ENCODE measurements at places on chromosomes 5 and 9. TPM values are rescaled to one million over a fixed set of nuclear protein-coding genes. Genes with fewer than 3 reads are reported as not detected.

DNA sequence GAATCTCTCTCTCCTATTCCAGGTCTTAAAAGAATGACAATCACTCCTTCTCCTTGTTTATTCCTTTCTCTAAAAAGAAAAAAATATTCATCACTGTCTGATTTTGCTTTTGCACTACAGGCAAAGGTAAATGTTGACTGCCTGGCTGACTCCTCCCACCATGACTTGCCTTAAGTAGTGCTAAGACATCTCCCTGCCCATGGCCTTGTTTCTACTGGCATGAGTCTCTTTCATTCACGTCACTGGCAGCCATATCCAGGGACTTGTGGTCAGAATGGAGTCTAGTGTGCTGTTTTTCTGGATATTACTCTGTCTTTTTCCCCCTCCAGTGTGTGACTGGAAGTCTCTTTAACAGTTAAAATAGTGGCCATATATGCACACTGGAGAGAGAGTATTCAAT is 522.9 kb upstream of the DAB2 start:
- peak; percentile 8 for DNase-seq
- no peak overlapping the region for H3K4me3 ChIP-seq
- H3K27me3 ChIP-seq: no peaks in the 10 kb centered on the region
- no peak overlapping the region for H3K27ac ChIP-seq
- H3K36me3 ChIP-seq: no peaks in the 10 kb centered on the region

DNA sequence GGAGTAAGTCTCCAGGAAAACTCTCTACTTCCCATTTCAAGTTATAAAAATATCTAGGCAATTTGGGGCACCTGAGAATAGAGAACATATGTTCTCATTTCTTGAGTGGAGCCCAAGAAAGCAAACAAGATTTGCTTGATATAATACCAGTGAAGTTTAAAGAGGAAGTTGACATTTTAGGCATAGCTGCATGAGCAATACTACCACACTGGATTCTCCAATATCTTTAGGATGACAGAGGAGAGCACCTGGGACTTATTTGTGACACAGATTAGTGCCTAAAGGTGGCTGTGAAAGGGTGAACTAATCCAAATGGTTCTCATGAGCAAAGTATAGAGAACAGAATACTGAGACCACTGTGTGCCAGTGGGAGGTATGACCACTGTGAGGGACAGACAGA is 423.5 kb upstream of the RIOK2 start:
- no peak overlapping the region for H3K27ac ChIP-seq
- no peaks in the 10 kb centered on the region for H3K27me3 ChIP-seq
- no peak for DNase-seq

DNA sequence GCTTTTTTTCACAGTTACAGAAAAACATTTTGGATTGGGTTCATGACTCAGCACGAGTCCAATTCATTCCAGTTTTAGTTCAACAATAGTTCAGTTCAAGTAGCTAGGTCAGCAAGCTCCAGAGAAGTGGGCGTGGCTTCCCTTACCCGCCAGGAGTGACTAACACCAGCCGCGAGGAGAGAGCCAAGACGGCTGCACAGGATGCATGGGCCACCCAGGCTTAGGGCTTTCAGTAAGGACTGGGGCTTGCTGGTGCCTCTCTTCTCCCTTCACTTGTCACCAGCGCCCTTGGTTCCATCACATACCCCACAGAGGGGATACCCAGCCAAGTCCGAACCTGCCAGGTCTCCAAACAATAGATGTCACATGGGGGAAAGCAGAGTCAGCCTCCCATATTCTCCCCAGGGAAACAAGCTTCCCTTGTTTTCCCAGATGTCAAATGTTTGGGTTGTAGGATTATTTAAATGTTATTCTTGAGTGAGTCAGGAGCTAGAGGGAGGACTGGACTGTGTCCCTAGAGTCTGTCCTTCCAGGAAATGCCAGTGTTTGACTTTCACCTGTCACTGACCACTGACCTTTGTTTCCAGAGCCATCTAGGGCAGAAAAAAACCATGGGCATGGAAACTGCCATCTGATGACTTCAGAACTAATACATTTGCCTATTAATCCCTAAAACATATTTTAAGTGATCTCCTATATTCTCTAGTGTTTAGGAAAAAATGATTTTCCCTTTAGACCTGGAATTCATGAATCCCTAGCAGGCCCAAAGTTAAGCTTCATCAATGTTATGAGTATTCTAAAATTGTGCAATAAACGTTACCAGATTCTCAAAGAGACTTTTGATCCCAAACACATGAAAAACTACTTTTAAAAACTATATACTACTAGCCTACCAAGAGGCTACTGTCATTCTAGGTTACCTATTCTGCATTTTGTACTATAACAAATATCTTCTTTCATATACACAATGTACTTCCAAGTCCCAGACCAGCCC is 51.9 kb downstream of the NIPAL4 start:
- peaks cover 9% of the 10 kb centered on the region for H3K36me3 ChIP-seq
- H3K27me3 ChIP-seq: no peaks in the 10 kb centered on the region
- peak; percentile 72 for DNase-seq
- no peak overlapping the region for H3K4me3 ChIP-seq
- H3K27ac ChIP-seq: no peak overlapping the region
- H3K4me1 ChIP-seq: peaks cover 13% of the 10 kb centered on the region

GRCh38 chr5:165188556-165189175 is 1683.2 kb downstream of the MAT2B start:
- H3K27me3 ChIP-seq: no peaks in the 10 kb centered on the region
- H3K36me3 ChIP-seq: no peaks in the 10 kb centered on the region
- DNase-seq: no peak
- H3K4me3 ChIP-seq: no peak overlapping the region

DNA sequence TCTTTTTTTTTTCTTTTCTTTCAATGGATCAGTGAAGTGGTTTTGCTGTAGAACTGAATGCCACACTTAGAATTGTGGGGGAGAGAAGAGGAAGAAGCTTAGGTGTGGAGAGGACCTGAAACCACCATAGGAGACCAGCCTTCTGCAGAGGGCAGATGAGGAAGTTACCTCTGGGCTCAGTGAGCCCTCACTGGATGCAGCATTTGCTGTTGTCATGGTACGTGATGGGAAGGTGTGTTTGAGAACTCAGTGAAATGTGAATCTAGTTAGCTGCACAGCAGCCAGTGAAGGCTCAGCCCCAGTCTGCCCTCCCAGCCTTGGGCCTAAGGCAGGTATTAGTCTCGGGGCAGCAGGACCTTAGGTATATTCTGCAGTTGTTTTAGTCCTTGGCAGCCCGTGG is 17.5 kb downstream of the CYFIP2 start:
- no peak for DNase-seq
- no peaks in the 10 kb centered on the region for H3K27me3 ChIP-seq
- H3K36me3 ChIP-seq: peaks cover 60% of the 10 kb centered on the region
- H3K4me3 ChIP-seq: no peak overlapping the region
- H3K4me1 ChIP-seq: peaks cover 83% of the 10 kb centered on the region

The FBXL7 gene
- total RNA-seq: not detected

The ZNF883 gene
- 1.3 TPM for total RNA-seq

The ECSCR gene
- total RNA-seq: 2.6 TPM

The WDR36 gene
- total RNA-seq: 61.7 TPM

The LCN15 gene
- total RNA-seq: not detected

Data from activated CD4-positive, alpha-beta T cell treated with anti-CD3 and anti-CD28 coated beads for 36 hours (primary cell).